ENCODE measurements at places on chromosomes 7 and 10.

GRCh38 chr10:73744664-73744975 is 448 bp downstream of the SEC24C start:
- no peak for DNase-seq

GRCh38 chr10:61903221-61903927 is 1.9 kb downstream of the ARID5B start:
- DNase-seq = peak; percentile 84

DNA sequence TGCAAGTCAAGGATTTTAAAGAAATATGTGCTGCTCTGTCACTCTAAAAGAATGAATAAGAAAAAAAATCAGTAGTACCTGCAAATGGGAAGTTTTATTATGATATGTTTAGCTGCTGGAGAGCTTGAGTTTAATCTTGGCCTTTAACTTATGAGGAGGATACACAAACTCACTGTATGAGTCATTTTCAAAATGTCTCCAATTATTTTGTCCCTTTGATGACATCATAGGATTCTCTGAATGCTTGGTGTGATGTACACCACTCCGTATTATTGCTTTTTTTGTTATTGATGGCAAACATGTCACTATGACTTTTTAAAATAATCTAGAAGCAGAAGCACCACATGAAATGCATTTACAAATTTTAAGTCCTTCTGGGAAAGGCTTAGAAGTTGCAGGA is 125.8 kb downstream of the RALA start:
- DNase-seq = no peak

DNA sequence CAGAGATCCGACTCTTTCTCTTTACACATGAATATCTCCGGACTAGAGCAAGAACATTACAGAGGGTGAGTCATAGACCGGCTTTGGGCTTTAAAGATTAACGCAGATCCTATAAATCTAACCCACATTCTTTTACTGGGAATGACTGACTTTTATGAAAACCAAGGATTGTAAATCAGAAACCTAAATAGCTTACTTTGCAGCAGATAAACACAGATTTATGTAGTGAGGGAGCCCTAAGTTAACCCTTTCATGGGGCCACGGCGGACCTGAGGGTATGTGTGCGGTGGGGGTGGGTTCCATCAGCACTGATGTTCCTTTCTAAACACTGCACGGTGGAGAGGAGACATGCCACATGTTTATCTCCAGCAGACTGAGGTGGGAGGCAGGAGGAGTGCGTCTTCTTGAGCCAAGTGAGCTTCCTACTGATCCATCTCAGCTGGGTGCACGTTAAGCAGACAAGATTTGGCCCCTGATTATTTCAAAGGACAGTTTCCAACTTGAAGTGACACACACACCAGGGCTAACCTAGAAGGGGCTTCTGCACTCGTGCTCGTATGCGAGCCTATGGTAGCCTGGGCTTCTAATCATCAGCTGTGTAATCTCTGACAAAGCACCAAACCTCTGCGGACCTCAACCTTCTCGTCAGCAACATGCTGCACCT is 127.6 kb downstream of the WDR11 start:
- peak; percentile 43 for DNase-seq

- no peak for DNase-seq
These were observed 520.1 kb downstream of the INHBA start for GRCh38 chr7:41182782-41183181.

DNA sequence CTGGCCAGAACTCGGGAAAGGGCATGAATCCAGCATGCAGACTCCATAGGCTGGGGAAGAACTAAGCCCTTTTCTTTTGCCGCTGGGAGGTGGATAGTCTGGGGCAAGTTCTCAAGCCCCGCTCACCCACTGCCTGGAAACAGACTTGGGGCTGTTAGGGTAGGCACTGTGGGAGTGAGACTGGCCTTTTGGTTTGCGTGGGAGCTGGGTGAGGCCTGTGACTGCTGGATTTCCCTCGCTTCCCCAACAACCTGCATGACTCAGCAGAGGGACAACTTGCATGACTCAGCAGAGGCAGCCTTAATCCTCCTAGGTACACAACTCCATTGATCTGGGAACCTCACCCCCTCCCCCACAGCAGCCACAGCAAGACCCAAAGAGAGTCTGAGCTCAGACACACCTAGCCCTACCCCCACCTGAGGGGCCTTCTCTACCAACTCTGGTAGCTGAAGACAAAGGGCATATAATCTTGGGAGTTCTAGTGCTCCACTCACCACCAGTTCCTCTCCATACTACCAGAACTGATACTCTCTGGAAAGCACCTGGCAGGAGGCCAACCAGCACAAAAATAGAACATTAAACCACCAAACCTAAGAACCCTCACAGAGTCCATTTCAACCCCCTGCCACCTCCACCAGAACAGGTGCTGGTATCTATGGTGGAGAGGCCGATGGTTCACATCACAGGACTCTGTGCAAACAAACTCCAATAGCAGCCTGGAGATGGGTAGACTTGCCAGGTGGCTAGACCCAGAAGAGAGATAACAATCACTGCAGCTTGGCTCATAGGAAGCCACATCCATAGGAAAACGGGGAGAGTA is 81.4 kb upstream of the LAMB4 start:
- no peak for DNase-seq

DNA sequence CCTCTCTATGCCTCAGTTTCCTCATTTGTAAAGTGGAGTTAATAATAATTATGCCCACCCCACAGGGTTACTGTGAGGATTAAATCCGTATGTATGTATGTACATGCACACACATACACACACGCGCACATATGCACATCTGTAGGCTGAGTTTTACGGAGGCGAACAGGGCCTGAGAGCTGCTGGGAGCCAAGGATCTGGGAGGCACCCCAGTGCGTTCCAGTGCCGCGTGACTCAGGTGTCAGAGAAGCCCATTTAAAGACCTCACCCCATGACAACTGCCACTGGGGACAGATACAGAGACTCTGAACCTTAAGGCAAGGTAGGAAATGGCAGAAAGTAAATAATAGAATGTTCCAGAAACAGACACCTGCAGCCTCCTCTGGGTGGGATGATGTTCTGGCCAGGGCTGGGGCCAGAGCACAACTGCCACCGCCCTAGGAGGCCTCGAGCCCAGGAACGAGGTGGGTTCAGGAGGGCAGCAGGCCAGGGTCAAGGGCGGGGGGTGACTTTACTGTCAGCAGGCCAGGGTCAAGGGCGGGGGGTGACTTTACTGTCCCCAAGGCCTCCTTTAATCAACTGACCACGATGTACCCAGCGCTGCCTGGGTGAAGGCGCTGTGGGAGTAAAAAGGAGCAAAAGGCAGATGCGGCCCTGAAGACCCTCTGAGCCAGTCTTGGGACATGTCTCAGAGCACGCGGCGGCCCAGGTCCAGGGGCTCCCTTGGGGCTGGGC is 54.9 kb downstream of the PRKAG2 start:
- DNase-seq = no peak

GRCh38 chr7:141128506-141128905 is 54.6 kb downstream of the TMEM178B start:
- DNase-seq = peak; percentile 25

DNA sequence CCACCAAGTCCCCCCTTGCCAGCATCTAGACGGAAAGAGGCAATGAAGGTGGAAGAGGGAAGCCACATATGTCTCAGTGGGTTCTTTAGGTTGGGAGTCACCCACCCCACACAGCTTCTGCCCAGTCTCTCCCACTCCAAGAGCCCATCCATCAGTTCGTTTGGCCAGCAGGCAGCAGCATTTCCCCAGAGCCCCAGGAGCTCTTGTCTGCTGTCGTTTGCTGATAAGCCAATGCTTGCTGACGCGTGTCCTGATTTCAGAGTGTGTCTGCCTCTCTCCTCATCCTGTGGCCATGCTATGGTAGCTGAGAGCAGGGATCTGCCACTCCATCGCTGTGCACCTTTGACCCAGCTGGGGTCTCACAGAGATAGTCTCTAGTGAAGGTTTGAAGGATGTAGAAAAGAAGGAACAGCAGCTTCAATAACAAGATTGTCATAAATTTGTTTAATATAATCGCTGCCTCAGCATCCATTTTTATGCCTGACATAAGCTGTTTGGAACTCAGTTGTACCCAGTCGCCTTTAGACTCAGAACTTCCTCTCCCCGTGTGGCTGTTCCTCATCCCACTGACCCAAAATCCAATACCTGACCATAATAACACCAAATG is 39.4 kb upstream of the GDF10 start:
- DNase-seq = peak; percentile 79

- no peak for DNase-seq
These were observed 19.7 kb downstream of the AQP1 start for GRCh38 chr7:30931161-30931928.

DNA sequence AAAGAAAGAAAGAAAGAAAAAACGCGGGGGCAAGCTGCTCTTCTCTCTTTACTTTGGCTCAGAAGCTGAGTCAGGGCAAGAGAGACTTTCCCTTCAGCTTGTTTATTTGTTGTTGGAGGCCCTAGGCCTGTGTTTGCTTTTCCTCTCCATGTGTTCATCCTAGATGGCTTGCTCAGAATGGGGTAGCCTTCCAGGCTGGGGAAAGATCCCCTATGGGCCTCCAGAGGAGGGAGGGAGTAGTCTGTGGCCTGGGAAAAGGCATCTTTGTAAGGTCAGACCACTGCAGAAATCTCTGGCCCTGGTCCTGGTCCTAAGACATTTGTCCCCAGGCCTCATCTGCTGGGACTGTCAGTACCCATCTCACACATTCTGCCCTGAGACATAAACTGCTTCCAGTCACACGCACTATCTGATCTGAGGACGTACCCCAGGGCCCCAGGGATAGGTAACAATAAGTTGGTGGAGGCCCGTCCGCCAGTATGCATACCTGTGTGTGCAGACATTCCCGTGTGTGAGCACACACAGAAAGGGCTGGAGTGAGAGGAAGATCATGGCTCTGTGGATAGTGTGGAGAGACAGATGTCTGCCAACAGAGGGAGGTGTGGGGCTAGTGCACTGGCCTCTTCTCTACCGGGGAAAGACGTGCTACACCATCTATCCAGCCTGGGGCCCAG is 4.9 kb upstream of the SCD start:
- DNase-seq = peak; percentile 69

DNA sequence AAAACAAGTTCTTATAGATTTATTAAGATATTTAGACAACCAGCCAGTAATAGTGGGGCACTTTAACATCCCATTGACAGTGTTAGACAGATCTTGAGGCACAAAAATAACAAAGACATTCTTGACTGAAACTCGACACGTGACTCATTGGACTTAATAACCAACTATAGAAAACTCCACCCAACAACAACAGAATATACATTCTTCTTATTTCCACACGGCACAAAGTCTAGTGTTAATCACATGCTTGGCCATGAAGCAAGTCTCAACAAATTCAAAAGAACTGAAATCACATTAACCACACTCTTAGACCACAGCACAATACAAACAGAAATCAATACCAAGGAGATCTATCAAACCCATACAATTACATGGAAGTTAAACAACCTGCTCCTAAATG is 138.1 kb downstream of the ARL5B start:
- DNase-seq = no peak

DNA sequence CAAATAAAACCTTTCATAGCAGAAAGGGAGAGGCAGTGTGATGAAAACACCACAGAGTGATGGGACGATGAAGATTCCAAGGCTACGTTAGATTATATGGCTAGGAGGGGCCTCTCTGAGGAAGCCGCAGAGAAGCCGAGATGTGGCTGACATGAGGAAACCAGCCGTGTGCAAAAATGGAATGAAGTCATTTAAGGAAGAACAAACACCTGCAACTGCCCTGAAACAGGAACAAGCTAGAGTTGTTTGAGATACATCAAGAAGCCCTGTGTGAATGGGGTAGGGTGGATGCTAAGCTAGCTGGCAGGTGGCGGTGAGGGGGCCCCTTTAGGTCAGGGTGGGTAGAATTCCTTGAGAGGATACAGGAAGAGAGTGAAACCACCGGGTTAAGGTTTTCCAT is 129.5 kb downstream of the KLF6 start:
- DNase-seq = no peak

DNA sequence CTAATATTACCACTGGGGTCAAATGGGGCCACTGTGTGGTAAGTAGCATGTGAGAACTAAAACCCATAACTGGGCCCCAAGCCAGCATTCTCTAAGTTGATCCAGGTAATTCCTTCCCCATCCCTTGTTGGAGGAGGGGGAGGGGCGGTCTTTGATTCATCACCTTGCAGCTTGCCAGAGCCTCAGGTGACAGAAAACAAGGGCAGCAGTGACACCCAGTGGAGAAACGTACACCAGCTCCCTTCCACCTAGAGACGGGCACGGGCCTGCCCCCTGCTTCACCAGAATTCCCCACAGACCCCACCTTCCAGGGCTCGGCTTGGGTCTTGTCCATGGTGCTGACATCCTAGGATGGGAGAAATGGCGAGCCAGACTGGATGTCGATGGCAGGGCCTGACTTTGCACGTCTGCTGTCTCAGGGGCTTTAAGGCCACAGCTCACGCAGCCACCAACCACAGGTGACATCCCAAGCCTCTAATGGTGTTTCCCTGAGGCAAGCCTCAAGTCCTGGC is 102.0 kb downstream of the STRA8 start:
- DNase-seq = peak; percentile 87

DNA sequence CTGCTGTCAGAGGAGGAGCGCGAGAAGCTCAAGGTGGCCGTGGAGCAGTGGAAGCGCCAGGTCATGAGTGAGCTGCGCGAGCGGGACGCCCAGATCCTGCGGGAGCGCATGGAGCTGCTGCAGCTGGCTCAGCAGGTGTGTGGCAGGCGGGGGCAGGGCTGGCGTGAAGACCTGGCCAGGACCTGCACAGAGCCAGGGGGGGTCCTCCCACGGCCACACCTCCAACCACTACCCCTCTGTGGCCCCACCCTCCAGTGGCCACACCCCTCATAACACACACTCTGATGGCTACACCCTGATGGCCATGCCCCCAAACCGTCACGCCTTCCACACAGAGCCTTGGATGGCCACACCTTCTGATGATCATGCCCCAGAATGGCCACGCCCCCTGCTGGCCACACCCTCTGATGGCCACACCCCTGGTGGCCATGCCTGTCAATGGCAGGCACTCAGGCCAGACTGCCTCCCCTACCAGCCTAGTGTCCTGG is 23.4 kb upstream of the DPYSL4 start:
- no peak for DNase-seq

DNA sequence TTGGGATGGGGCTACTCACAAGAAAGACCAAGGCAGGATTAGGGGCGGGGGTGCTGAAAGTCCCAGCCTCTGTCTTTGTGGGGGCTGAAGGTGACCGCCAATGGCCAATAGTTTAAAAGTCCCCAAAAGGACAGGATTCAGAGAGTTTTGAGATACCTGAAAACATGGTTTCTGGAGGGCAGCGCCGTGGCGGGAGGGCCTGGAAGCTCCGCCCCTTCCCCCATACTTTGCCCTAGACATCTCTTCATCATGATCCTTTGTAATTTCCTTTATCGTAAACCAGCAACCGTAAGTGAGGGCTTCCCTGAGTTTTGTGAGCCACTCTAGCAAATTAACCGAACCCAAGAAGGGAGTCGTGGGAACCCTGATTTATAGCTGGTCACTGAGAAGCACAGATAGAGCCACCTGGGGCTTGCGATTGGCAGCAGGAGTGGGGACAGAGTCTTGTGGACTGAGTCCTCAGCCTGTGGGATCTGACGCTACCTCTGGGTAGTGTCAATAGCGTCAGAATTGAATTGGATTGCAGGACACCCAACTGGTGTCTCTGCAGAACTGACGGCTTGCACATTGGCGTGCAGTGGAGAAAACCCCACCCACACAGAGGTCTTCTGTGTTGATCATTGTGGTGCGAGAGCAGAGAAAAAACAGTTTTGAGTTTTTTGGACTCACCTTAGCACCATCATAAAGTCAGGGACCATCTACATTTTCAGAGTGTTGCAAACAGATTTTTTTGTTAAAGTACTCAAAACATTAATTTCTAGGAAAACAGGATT is 169.3 kb downstream of the USP6NL start:
- DNase-seq = no peak
